NCI-H1694 (cell line): ENCODE measurements at places on chromosomes 5 and 9.

DNA sequence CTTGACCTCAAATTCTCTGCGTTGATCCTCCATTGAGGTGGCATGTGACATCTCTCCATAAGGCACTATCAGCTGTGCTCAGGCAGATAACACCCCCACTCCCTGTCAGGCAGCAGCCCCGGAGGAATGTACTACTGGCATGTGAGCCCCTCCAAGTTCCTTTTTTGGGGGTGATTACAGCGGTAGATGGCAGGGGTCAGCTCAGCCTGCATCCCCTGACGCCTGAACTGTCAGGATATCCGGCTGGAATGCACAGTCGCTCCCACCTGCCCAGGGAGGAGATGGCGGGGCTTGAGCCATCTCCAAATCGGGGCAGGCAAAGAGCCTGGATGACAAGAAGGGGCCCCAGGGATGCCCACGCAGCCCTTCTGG, 40.8 kb downstream of the FAM78A start:
- DNase-seq: no peak

DNA sequence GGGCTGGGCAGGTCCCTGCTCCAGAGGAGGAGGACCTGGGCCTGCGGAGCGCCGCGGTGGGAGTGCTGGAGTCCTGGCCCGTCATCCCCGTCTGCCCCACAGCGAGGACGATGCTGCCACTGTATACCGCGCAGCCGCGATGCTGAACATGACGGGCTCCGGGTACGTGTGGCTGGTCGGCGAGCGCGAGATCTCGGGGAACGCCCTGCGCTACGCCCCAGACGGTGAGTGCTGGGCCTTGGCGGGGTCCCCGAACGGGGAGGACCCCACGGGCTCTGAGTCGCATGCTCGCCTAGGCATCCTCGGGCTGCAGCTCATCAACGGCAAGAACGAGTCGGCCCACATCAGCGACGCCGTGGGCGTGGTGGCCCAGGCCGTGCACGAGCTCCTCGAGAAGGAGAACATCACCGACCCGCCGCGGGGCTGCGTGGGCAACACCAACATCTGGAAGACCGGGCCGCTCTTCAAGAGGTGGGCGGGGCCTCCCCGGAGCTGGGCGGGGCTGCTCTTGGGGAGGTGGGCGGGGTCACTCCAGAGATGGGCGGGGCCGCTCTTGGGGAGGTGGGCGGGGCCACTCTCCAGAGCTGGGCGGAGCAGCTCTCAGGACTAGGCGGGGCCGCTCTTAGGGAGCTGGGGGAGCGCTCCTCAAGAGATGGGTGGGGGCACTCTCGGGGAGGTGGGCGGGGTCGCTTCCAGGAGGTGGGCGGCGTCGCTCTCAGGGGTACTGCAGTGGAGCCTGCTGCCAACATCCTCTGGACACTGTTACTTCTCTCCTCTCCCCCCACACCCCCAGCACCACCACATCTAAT, 13.1 kb downstream of the LRRC26 start:
- DNase-seq: no peak

DNA sequence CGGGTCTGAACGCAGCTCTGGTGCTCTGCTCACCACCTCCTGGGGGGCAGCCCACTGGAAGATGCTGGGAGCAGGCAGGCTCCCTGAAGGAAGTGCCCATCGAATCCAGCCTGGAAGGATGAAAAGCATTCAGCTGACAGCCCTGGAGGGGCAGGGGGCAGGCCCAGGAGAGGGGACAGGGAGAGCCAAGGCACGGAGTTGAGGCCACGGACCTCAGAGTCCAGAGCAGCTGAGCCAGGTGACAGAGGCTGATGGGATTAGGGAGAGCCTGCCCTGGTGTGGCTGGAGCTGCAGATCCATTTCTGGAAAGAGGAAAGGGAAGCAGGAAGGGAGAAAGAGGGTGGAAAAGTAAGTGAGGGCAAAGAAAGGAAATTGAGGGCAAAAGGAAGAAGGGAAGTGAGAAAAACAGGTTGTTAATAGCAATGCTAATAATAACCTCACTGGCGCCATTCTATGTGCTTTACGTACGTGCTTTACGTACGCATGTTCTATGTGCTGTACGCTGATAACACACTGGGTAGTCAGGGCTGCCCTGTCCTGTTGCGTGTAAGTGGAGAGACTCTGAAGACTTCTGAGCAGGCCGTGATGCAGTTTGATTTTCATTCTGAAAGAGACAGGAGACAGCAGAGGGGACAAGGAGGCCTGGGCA, 52.6 kb downstream of the LMX1B start:
- DNase-seq: no peak

GRCh38 chr9:127754099-127755060, 19.3 kb upstream of the TOR2A start:
- DNase-seq: no peak

- no peak for DNase-seq
These were observed 86.9 kb downstream of the MACIR start for GRCh38 chr5:103345461-103345860.

DNA sequence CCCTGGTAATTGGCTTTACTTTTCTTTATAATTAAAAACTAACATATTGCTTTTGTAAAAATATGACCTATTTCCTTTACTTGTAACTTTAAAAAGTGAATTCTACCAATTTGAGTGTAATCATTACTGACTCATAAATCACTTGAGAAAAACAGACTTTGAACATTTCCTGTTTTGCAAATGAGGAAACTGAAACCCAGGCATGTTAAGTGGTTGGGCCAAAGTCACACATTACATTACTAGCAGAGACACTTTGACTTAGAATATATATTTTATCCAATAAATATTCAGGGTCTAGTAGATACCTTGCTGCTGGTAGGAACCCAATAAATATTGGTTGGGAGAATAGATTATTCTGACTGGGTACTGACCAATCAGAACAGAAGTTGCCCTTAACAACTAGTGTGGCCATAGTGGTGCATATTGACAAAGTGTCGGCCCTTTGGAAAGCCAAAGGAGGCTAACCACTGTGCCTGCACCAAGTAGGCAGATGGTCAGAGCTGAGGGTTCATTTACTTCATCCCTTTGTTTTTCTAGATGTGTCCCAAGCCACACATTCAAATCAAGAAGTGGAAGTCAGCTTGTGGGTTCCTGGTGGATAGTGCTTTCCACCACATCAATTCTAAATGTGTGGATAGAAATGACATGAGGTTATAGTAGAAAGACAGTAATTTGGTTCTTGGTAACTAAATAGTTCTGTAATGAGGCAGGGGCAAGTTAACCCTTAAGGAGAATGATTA, 365.1 kb upstream of the RIOK2 start:
- no peak for DNase-seq

GRCh38 chr9:74630228-74630627, 133.1 kb downstream of the RORB start:
- DNase-seq: no peak

DNA sequence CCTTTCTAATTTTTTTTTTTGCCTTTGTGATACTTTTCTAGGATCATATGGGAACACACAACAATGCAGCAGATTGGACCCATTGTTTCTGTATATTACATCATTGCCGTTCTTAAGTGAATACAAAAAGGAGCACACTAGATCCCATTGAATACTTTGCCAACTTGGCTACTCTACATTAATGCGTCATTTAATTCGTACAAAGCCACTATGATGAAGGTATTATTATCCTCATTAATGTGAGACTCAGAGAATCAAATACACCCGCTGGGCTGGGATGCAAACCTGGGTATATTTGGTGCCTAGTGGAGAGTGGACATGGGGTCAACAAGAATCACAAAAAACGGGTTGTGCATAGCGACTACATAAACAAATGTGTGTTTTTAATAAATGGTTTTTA, 31.9 kb downstream of the OR2K2 start:
- no peak for DNase-seq

DNA sequence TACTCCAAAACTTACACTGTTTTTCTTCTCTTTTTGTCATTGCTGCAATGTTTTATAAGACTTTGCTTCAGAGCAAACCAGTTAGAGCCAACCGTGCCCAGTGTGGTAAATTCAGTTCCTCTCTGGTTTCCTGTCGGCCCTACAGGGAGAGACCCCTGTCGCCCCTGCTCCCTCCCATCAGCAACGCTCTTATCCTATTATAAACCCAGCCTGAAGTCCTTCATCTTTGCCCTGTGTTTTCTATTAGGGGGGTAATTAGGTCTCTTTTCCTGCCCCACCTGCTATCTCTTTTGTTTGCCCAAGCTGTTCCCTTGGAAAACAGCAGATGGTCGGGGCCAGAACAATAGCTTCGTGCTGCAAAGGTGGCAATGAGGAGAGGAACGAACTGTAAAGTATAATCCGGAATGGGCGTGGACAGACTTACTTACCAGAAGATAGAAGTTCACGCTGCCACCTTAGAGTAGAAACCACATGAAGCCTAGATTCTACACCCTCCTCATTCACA, 21.4 kb upstream of the OTULINL start:
- DNase-seq: peak; percentile 76

DNA sequence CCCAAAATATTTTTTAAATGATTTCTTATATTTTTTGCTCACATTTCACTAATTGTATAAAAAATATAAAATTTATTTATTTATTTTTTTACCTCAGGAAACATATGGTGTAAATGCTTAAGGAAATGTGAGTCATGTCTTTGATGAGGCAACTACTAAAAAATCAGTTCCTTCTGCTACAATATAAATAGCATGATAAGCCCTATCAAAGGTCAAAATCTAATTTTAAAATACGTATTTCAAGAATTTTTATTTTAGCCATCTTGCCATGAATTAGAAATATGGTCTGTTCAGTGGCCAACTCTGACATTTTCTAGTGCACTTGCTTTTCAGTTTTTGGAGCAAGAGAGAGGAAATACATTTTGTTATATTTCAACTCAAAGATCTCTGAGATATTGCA, 50.5 kb downstream of the PDE4D start:
- no peak for DNase-seq

DNA sequence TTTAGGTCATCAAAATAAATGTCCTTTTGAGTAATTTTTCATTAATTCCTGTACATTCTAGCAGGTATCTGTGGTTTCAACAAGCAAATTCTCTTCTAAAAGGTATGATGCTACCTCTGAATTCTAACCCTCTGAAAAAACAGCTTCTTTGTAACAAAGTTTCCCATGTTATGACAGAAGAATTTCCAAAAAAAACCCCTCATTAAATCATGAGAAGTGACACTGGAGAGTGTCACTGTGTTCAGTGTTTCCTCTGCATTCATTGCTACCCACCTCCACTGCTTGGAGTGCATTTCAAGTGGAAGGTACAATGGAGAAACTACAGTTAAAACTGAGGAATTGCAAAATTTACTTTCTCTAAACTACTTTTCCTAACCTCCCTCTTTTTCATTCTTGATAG, 10.1 kb downstream of the CDKN2A start:
- no peak for DNase-seq

DNA sequence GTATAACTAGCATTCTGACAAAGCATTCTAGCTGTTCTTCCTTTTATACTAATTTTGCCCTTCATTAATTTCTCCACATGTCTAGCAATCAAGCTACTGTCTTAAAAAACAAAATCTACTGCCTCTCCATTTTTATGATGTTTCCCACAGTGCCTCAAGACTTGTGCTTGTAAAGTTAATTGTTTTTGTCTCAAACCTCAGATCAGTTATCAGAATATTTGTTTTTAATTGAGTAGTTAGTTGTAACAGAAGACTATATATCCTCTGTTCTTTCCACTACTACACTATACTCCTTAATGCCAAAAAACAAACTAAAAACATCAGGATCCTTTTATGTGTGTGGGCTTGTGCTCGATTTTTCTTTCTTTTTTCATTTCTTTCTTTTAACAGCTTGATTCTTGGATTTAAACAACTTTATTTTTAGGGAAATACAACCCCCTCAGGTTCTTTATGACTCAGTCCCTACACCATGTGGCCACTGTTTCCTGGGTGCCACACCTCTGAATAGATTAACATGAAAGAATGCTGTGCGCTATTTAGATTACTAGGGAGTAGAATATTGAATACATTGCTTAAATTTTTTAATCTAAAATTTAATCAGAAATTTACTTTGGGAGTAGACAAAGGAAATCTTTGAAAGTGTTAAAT, 1.2 kb downstream of the ASPN start:
- no peak for DNase-seq

DNA sequence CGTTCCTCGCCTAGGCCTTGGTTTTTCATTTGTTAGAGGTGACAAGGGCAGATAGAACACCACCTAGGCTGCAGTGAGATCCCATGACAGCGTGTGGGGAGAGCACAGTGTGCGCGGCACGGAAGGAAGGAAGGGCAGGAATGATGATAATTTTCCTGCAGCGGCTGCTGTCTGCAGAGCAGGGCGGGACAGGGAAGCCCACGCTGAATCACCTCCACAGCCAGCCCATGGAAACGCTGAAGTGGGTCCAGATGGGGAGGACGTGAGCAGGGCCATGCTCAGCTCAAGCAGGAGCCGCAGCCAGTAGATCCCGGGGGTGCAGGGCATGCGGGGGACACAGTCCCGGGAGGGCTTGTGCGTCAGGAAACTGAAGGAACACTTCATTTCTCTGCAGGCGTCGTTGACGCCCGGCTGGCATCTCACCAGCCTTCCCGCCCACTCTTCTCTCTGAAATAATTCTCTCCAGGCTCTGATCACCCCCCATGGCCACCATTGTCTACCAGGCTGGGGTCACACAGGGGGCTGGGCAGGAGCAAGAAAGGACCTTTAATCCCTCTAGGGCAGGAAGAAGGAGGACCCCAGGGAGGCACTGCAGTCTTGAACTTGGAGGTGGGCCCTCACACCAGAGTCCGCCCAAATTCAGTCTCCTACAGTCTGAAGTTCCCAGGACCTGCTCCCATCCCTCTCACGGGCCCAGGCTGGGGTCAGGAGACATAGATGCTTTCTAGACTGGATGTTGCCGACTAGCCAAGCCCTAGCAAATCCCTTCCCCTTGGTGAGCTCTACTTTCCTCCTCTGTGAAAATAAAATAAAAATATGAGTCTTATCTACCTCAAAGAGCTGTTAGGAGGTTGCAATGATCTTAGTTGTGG, 20.9 kb upstream of the SYNPO start:
- DNase-seq: no peak

- no peak for DNase-seq
These were observed 14.8 kb downstream of the PIP5K1B start for GRCh38 chr9:68719847-68720246.

- peak; percentile 1 for DNase-seq
These were observed 32.5 kb downstream of the ANXA1 start for GRCh38 chr9:73183917-73184861.

- DNase-seq: no peak
These were observed 1.6 kb downstream of the AIF1L start for GRCh38 chr9:131097948-131098278.

DNA sequence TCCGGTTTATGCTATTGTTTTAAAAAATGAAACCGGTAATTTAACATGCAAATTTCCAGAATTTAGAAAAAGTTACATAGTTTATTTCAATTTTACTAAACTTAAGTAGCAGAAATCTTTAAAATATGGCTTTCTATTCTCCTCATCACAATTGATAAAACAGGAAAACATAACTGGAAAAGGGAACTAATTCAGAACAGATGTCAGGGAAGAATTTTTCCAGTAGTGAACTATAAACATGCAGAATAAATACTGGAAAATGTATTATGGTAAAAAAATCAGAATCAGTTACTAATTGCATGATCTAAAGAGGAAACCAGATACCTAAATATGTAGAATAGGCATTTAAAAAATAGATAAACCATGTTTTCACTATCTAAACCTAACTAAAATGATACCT, 7.3 kb upstream of the NR4A3 start:
- no peak for DNase-seq
